PC-3 (cell line): ENCODE measurements at places on chromosomes 3 and 15.

DNA sequence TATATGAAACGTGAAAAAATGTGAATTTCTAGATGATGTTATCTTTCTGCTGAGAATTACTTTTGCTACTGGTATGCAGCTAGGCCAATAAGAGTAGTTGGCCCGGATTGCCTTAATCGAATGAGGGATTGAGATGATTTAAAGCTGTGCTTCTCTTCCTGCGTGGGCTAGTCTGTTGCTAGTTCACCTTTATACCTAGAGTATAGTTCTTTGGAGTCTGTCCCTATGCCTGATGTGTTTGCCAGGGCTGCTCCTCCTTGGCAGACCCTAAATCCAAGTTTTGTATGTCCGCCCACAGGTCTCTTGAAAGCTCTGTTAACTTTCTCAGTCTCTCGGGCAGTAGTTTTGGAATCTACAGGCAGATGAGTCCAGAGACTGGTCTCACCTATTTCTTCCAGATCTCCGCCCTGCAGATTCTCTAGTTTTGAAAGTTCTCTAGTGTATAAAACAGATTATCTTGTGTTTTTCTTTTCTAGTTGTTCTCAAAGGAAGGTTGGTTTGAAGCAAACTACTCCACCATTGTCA lies 64.9 kb downstream of the MEF2A start:
- DNase-seq: no peak

GRCh38 chr3:195892105-195893043 lies 16.0 kb downstream of the TNK2 start:
- DNase-seq: peak; percentile 56

GRCh38 chr3:134823679-134824078 lies 28.6 kb downstream of the EPHB1 start:
- DNase-seq: no peak

- DNase-seq: no peak
Observed at GRCh38 chr15:32091505-32092380, 61.4 kb downstream of the CHRNA7 start.

DNA sequence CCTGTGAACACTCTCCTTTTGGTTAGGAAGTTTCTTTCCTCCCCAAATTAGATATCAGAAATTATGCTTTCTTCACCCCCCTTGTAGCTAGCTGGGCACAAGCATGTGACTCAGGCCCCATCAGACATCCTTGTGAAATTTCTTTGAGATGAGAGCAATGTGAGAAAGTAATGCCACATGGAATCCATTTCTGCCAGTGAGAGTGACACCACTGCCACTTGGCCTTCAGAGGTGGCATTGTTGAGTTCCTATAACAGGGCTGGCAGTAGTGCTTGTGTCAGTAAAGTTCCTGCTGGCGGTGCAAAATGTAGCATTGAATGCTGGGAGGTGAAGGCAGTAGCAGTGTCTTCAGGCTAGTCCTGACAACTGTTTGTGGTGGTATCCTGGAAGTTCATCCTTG lies 80.7 kb upstream of the ZNF280D start:
- no peak for DNase-seq

GRCh38 chr15:66707310-66708082 lies 5.5 kb downstream of the SMAD6 start:
- no peak for DNase-seq

GRCh38 chr3:134212967-134213665 lies 37.5 kb downstream of the RYK start:
- peak; percentile 86 for DNase-seq
